ENCODE measurements at places on chromosomes 16 and 17. TPM values are rescaled to one million over a fixed set of nuclear protein-coding genes. Genes with fewer than 3 reads are reported as not detected.

Gene ZPBP2
- total RNA-seq, result not detected

Gene RAI1
- 1.5 TPM for total RNA-seq

Gene ZG16
- not detected for total RNA-seq

Gene LRRC3C
- total RNA-seq, result not detected

Gene TMEM186
- total RNA-seq, result 8.6 TPM

Gene HP
- total RNA-seq, result not detected

Gene CCL2
- 1.4 TPM for total RNA-seq

Gene ABCA10
- not detected for total RNA-seq

Gene KSR1
- 44.9 TPM for total RNA-seq

Gene CYBA
- 153 TPM for total RNA-seq

Gene CCL5
- total RNA-seq, result not detected

Gene ATP2C2
- total RNA-seq, result 2.8 TPM

Gene CCDC154
- total RNA-seq, result 1.3 TPM

Gene NME3
- total RNA-seq, result 81.9 TPM

Gene KRTAP4-9
- total RNA-seq, result not detected

Gene TBC1D3C
- total RNA-seq, result not detected

Gene KRT24
- total RNA-seq, result not detected

Gene RNF213
- total RNA-seq, result 32.5 TPM

Gene GNG13
- not detected for total RNA-seq

Gene RAPGEFL1
- total RNA-seq, result 24.8 TPM

Gene CCL1
- not detected for total RNA-seq

Gene EVI2B
- not detected for total RNA-seq

Gene SPDYE4
- total RNA-seq, result not detected

Gene MEIOB
- total RNA-seq, result 1.3 TPM

Gene OR3A3
- not detected for total RNA-seq

Gene NPIPB13
- 14.3 TPM for total RNA-seq

Gene SLC16A11
- not detected for total RNA-seq

Gene CHTF18
- total RNA-seq, result 120 TPM

Gene RNF135
- total RNA-seq, result 8.0 TPM

Gene APOBR
- total RNA-seq, result not detected

Gene ST6GALNAC1
- not detected for total RNA-seq

Gene C17orf78
- not detected for total RNA-seq

Gene RPS6KB1
- 36.1 TPM for total RNA-seq

Gene LRRC37A
- 2.0 TPM for total RNA-seq

Gene KCNH4
- not detected for total RNA-seq

Gene TNS4
- 0.55 TPM for total RNA-seq

Gene CCDC182
- not detected for total RNA-seq

Gene CMTM2
- not detected for total RNA-seq

Gene TSNAXIP1
- 1.1 TPM for total RNA-seq

Gene NDRG4
- total RNA-seq, result 17.0 TPM

Gene KRTAP9-8
- not detected for total RNA-seq

Gene CDR2L
- 23.3 TPM for total RNA-seq
